ENCODE measurements at places on chromosomes 6 and 20.
A peak's percentile ranks its signal among the peaks of the same experiment; 100 is the strongest.

GRCh38 chr6:36627801-36628246, 33.7 kb downstream of the SRSF3 start:
- DNase-seq, result no peak

DNA sequence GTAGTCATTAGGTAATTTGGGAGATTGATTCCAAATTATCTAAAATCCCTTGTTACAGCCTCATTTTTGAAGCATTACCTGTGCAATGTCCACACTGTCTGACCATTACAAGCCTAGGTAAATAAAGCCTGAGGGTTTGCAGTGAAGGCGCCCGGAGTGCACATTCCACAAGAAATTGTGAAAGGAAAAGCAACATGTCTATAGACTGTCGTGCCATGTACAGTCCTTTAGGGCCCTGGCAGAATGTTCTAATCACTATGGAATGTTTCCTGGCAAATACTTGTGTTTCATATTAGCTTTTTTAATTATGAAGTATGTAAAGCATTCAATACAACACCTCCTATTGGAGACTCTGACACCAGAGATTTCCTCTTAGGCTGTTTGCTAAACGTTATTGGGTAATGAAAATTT, 28.9 kb downstream of the PREP start:
- DNase-seq, result no peak

DNA sequence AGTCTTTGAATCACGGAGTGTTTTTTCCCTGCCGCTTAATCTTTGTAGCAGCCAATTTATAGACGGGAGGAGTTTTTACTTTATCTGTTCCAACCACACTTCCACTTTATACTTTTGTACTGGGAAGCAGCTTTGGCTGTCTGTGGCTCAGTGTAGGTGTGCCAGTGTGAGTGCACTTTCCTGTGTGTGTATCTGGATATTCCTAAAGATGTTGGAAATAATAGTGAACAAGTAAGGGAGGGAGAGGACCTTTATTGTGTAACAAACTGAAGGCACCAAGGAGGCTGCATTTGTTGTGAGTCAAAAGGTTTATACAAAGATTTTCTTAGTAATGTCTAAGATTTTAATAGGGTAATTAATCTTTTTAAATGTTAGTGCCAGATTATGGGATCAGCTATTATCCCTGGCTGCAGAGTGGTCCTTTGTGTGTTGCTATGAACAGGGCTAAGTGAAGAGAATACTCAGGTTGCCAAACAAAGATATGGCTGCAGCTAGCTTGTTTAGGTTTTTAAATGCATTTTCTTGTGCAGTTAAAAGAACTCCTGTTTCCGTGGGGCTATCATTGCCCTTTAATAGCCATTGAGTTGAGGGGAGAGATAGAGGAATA, 226.3 kb downstream of the RNF144B start:
- DNase-seq, result no peak

GRCh38 chr6:20432692-20433091, 31.0 kb downstream of the E2F3 start:
- no peak for DNase-seq

- DNase-seq, result no peak
Measured at GRCh38 chr20:15642676-15643075, 930.6 kb downstream of the KIF16B start.

- DNase-seq, result no peak
Measured at GRCh38 chr20:13452470-13453124, 186.1 kb downstream of the TASP1 start.

- no peak for DNase-seq
Measured at GRCh38 chr6:78110641-78111040, 457.8 kb downstream of the MEI4 start.

DNA sequence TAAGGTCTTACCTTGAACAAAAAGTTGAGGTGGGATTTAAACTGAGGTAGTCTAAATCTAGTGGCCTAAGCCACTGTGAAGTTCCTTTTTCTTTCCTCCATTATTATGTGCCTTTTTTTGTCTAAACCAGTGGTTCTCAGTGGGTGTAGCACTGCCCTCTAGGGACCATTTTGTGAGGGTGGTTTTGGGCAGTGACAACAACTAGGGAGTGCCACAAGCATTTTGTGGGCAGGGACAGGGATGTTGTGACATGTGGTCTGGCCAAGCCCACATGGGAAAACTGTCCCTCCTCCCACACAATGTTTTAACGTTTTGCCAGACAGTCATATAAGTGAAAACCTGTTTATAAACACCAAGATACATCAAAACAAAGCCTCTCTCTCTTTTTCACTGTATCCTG, 899.4 kb upstream of the FLRT3 start:
- DNase-seq, result no peak

DNA sequence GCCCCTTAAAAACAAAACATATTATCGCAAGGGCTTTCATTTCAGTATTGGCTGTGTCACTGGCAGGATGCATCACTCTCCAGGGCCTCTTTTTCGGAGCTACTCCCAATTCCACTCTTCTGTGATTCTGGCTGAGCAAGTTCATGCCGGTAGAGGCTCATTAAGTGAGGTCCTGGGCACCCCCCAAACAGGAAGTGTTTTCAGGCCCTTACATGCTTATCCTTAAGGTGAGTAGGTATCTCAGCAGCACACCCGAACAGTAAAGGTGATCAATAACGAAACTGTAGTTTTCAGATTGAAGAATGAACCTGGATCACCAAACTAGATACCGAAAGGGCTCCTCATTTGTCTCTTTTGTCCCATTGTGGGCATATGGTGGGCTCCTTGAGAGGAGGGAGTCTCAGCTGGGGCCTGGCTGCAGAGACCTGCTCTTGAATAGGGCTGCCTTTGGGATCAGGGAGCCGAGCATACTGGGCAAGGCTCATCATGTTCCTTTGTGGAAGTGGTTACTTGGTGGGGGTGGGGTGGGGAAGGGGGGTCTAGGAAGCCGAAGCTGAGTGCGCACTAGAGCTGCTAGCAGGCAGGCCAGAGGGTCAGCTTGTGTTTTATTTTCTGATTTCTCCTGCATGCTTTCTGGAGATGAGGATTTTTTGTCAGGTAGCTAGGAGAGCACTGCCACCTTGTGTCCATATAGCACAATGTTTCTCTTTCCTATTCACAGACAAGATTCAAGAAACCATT, 65.2 kb downstream of the CDS2 start:
- peak; percentile 44 for DNase-seq

Data from caudate nucleus (tissue), 63 donors.